ENCODE measurements at places on chromosomes 12 and 14. TPM values are rescaled to one million over a fixed set of nuclear protein-coding genes. Genes with fewer than 3 reads are reported as not detected.

TAS2R13 gene
- total RNA-seq, result 0.68 TPM

KRT7 gene
- 3,360 TPM for total RNA-seq

GLIPR1L1 gene
- total RNA-seq, result not detected

GALNT9 gene
- total RNA-seq, result 3.2 TPM

PLEKHD1 gene
- 0.05 TPM for total RNA-seq

PRH2 gene
- not detected for total RNA-seq

NRL gene
- 1.3 TPM for total RNA-seq

ADCY6 gene
- total RNA-seq, result 33.2 TPM

ADAM20 gene
- total RNA-seq, result 1.6 TPM

PTCSC3 gene
- not detected for total RNA-seq

SLC10A1 gene
- total RNA-seq, result not detected

LHX5 gene
- not detected for total RNA-seq

All from MCF 10A (cell line).